ENCODE measurements at places on chromosomes 7 and 10.

- DNase-seq, result no peak
Observed at GRCh38 chr7:28986028-28986764, 28.1 kb upstream of the TRIL start.

GRCh38 chr10:48496831-48497779 is 107.8 kb downstream of the ARHGAP22 start:
- DNase-seq, result peak; percentile 11

GRCh38 chr7:27526611-27527347 is 135.9 kb downstream of the HIBADH start:
- DNase-seq, result no peak

DNA sequence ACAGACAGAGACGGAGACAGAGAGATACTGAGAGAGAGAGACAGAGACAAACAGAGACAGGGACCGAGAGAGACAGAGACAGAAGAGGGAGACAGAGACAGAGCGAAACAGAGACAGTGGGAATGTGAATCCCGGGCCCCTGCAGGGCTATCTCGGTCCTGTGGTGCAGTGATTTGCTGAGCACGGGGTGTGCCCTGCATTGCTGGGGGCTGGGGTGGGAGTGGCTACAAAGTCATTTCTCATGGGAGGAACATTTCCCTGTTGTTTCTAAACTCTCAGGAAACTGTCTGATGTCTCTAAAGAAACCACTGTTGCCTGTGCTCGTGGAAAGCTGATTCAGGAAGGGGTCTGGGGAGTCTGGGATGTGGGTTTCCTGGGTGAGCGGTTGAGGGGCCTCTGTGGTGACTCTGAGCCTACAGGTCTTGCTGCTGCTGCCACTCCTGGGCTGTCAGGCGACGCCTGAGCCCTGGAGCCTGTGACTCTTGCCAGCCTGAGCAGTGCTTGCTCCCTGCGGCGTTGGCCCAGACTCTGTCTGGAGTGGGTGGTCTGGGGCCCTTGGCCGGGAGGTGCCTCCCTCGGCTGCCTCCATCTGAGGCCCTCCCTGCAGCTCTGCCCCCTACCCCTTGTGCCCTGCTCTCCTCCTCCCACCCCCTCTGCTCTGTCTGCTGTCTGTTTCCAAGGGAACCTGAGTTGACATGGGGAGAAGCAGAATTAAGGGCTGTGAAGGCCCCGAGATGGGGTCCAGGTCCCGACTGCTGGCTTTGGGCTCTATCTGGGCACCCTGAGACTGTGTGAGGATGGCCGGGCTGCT is 292.0 kb downstream of the WDR37 start:
- no peak for DNase-seq
